ENCODE measurements at places on chromosomes 12 and 14. TPM values are rescaled to one million over a fixed set of nuclear protein-coding genes. Genes with fewer than 3 reads are reported as not detected.

Gene KRT4
- total RNA-seq, result not detected

Gene ACSM4
- not detected for total RNA-seq

Gene SMAGP
- 9.7 TPM for total RNA-seq

Gene MYF6
- not detected for total RNA-seq

Gene TRIM9
- total RNA-seq, result 5.3 TPM

Gene GPR162
- total RNA-seq, result 1.0 TPM
